Aortic smooth muscle cell (primary cell): ENCODE measurements at places on chromosomes 16 and 17. TPM values are rescaled to one million over a fixed set of nuclear protein-coding genes. Genes with fewer than 3 reads are reported as not detected.

SEPTIN1 gene
- total RNA-seq = 0.06 and 0.13 TPM in 2 replicates

MEOX1 gene
- total RNA-seq = not detected in 2 replicates

TEX19 gene
- not detected in 2 replicates for total RNA-seq

GRAPL gene
- total RNA-seq = 0.25 and 0.53 TPM in 2 replicates

HASPIN gene
- 2.7 and 3.8 TPM in 2 replicates for total RNA-seq

AANAT gene
- not detected in 2 replicates for total RNA-seq

CORO1A gene
- total RNA-seq = 0.56 and 0.79 TPM in 2 replicates

CACNG1 gene
- not detected in 2 replicates for total RNA-seq

ZNF771 gene
- total RNA-seq = 5.8 and 10.0 TPM in 2 replicates
